ENCODE measurements at places on chromosomes 1 and 21.
A peak's percentile ranks its signal among the peaks of the same experiment; 100 is the strongest.

DNA sequence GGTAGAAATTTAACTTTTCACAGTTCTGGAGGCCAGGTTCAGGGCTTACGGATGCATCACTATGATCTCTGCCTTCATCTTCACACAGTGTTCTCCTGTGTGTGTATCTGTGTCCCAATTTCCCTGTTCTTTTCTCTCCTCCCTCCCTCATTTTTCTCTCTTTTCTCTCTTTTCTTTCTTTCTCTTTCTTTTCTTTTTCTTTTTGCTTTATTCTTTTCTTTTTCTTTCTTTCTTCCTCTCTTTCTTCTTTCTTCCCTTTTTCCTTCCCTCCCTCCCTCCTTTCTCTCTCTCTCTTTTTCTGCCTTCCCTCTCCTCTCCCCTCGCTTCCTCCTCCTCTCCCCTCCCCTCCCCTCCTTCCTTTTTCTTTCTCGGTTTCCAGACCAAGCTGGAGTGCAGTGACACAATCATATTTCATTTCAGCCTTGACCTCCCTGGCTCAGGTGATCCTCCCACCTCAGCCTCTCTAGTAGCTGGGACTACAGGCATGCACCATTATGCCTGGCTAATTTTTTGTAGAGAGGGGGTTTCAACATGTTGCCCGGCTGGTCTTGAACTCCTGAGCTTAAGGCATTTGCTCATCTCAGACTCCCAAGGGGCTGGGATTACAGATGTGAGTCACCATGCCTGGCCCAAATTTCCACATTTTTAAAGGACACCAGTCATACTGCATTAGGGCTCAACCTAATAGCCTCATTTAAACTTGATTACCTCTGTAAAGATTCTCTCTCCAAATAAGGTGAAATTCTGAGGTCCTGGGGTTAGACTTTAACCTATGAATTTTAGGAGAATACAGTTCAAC is 115.9 kb downstream of the HUNK start:
- DNase-seq: no peak

- DNase-seq: no peak
These were observed 8.8 kb downstream of the ADCY10 start for GRCh38 chr1:167905182-167905581.

DNA sequence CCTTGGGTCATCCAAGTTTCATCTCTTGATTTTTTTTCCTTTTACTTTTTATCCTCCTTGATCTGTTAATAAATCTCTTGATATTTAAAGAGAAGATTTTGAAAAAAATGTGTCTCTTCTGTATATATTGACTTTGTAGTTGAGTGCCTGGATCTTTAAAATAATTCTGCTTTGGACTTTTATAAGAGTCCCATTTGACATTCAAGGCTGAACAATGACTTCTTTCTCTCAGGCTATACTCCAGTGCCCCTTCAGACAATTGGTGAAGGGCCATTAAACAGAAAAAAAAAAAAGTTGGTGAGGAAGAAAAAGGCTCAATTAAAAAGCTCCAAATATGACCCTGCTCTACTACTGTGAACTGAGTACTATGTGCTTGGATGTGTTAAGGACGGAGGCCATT is 40.9 kb upstream of the CITED4 start:
- DNase-seq: no peak

DNA sequence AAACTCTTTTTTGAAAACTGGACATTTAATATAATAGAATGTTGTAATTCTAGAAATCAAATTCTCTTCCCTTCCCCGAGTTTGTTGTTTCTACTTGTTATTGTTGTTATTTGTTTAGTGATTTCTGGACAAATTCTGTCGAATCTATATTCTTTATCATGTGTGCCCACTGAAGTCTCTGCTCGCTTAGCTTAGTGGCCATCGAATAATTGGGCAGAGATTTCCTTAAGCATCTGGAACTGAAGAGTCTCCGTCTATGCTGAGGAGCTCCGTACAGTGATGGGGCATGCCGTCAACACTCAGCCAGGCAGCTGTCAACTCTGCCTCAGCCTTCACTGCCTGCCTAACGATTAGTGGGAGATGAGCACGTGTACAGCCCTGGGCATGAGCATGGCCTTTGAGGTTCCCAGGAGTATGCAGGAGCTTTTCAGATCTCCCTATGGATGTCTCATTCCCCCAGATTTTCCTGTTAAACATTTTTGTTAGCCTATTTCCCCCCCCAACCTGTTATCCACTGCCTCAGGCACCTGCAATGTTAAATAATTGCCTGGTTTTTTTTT is 66.8 kb downstream of the SLX9 start:
- no peak for DNase-seq

DNA sequence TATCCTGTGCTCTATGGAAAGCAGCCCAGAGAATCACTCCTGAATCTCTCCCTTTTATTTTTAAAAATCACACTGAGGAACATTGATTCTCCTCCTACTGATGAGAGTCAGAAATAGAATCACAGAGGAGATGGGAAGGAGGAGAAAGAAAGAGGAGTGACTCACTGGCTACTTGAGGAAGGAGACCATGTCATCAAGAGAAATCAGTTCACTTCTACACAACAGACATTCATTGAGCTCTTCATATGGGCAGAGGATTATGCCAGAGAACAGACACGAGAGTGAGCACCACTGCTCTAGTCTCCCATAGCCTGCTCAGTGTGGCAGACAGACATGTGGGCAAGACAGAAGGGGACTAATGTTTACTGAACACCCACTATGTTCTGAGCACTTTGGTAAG is 44.2 kb downstream of the RAB3B start:
- no peak for DNase-seq

GRCh38 chr1:23578311-23578996 is 19.2 kb upstream of the ID3 start:
- DNase-seq: no peak

DNA sequence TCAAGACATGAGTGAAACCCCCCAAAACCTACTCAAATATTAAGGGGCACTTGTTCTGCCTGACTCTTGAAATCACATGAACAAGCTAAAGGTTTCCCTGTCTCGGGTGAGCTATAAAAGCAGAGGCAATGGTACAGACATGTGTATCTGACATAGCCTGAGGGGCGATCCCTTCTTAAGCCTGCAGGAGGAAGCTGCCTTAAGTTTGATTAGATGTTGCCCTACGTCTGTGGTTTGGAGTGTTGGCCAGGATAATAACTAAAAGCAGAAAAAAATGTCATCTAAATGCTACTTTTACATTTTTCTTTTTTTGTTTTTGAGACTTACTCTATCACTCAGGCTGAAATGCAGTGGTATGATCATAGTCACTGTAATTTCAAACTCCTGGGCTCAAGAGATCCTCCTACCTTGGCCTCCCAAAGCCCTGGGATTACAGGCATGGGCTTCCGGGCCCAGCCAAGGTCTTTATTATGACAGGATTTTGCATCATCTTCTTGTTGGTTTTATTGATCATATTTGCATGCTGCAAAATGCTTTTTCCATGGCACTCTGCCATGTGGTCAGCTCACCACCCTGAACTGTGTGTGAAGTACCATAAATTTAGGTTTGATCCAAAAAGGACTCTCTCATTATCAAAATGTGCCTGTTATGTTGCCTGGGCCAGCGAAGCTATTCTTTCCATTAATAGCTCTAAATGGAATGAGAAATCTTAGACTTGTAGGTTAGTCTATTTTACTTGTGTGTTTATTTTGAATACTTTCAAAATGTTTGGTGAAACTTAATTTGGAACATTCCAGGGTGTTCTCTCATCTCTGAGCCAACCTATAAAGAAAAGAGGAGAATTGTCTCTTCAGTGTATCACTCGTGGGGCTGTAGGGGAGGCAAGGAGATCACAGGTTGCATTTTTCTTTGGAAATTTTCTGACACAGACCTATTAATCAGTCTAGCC is 15.0 kb upstream of the HMGN1 start:
- no peak for DNase-seq

- no peak for DNase-seq
These were observed 12.0 kb downstream of the PKP1 start for GRCh38 chr1:201295346-201295745.

- no peak for DNase-seq
These were observed 580.6 kb downstream of the PLA2G4A start for GRCh38 chr1:187409341-187409740.

DNA sequence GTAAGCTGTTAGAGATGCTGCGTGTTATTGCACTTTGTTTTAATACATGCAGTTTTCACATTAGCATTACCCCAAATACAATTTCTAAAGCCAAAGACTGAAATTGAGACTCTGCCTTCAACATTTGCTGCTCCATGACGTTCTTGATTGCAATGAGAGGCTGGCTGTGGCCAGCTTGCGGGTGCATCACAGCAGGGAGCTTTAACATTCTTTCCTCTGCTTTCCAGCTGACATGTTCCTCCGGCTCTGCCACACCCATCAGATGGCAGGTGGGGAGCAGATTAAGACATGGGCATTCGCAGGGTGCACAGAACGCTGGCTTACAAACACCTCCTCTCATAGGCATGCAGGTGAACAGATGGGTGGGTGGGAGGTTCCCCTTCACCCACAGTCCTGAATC is 314.1 kb downstream of the DISC1 start:
- DNase-seq: peak; percentile 28

GRCh38 chr1:198846556-198846955 is 207.7 kb downstream of the PTPRC start:
- DNase-seq: no peak

- DNase-seq: peak; percentile 59
These were observed at the start of gene ARHGEF2 for GRCh38 chr1:155978325-155978972. ARHGEF2 (minus strand) TSS chr1:155978547; CDS start chr1:155978427, 120 bp downstream.

DNA sequence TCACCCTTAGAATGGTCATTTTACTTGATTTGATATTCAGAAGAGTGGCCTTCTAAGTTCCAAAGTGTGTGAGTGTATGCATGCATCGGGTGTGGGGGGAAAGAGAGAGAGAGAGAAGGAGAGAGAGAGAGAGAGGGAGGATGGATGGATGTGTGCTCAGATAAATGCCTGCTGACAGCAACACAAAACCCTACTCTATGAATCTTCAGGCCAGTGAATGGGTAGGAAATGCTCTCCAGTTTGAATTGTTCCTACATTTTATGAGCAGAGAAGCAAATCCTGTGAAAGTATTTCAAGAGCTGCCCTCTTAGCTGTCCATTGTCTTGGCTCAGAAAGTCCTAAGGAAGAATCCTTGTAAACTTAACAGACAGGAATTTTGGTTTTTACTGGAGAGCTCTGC is 7.4 kb downstream of the JAM2 start:
- DNase-seq: no peak

DNA sequence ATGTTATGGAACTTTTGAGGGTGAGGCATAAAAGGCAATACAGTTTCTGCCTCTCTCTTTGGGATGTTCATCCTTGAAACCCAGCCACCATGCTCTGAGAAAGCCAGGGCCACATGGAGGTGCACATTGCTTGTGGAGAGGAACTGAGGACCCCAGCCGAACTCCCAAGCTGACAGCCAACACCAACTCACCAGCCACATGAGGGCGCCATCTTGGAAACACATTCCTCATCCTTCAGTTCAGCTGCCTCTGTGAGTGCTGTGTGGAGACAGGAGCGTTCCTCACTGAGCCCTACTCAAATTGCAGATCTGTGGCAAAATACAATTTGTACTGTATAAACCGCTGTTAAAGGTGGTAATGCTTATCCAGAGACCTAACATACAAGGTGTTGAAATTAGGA is 137.5 kb downstream of the GABPA start:
- DNase-seq: no peak

GRCh38 chr1:214584805-214585766 is 17.9 kb upstream of the CENPF start:
- peak; percentile 6 for DNase-seq

DNA sequence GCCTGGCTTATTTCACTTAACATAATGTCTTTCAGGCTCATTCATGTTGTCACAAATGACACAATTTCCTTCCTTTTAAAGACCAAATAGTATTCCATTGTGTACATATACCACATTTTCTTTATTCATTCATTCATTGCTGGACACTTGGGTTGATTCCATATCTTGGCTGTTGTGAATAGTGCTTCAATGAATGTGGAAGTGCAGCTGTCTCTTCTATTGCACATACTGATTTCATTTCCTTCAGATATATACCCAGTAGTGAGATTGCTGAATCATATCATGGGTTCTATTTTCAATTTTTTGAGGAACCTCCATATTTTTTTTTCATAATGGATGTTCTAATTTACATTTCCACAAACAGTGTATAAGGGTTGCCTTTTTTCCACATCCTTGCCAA is 38.6 kb upstream of the WLS start:
- DNase-seq: no peak

- DNase-seq: no peak
These were observed 6.7 kb downstream of the PIK3CD start for GRCh38 chr1:9658199-9658598.

GRCh38 chr1:241412646-241413045 is 55.6 kb upstream of the RGS7 start:
- DNase-seq: no peak

GRCh38 chr1:165875171-165875570 is 47.8 kb downstream of the UCK2 start:
- DNase-seq: no peak

DNA sequence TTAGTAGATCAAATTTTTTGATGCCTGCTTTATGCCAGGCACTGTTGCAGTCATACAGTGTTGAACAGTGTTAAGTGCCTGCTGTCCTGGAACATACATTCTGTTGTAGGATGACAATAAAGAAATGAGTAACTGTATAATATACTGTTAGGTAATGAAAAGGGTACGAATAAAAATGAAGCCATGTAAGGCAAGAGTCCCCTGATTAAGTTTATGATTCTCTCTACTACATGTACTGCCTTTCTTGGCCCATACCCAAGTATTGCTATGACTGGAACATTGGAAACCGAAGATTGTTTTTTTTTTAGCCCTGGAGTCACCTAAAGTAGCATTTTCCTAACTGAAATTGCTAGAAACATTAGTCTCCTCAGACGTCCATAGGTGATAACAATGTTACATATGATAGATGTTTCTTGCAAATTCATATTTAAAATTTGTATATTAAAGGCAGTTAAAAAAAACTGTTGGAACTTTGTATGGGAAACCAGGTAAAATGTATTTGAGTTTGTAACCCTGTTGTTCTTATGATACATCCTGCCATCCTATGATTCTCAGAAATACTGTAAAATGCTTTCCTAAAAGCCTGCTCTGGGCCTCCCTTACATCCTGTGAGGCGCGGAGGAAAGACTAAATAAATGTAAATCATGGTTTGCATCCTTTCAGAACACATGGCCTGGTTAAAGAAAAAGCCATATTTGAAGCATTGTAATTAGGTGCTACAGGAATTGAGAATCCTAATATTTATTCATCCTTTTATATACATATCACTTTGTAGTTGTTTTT is 5.8 kb downstream of the ATP5PB start:
- DNase-seq: no peak

DNA sequence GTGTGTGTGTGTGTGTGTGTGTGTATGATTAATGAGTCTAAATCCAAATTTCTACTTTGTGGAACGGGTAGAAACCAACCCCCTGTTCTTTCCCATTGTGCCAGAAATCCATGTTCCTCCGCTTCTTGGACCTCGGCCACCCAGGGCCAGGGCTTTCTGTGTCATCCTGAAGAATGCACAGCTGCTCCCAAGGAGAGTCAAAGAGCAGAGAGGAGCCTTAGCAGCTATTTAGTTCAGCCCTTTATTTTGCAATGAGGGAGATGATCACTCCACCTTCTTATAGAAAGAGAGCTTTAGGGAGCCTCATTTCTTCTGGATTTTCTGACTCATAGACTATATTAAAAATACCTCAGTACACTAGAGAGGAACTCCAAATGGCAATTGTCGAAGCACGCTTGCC is 489.3 kb upstream of the VAMP3 start:
- DNase-seq: no peak

- DNase-seq: no peak
These were observed 10.3 kb downstream of the ALX3 start for GRCh38 chr1:110060034-110060661.

- DNase-seq: no peak
These were observed 20.3 kb upstream of the RGS4 start for GRCh38 chr1:163048869-163049268.

Data from NCI-H1092 (cell line).